Neuronal stem cell (in vitro differentiated cells): ENCODE measurements at places on chromosomes 7 and 10.

DNA sequence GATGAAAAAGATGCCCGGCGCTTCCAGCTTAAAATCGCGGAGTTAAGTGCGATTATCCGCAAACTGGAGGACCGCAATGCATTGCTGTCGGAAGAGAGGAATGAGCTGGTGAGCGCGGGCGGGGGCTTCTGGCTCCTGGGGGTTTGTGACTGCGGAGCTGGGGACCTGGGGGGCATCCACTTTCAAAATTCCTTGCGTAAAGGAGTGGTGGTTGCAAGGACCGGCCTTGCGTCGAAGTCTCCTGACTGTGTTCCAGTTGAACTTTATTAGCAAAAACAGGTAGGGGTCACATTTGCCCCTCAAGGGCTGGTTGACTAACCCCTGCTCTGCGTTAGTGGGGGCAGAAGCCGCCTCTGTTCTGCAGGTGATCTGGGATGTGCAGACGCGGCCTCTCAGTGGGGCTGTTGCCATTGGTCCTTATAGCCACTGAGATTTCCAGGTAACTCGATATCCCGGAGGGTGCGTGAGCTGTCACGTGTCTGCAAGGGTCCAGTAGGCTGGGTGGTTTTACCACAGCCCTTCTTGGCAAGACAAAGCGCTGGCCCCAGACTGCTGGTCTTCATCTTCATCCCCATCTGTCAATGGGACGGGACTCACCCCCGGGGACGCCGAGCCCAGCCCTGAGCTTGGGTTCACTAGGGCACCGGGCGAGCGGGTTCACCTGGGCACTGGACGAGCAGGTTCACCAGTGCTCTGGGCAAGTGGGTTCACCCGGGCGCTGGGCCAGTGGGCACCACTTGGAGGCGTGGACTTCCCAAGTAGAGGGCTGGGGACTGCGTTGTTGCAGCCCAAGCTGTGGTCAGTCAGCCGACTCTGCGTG is 51.5 kb upstream of the DPYSL4 start:
- DNase-seq, result no peak

GRCh38 chr7:136870866-136871487 is 2.5 kb downstream of the CHRM2 start:
- peak; percentile 23 for DNase-seq

DNA sequence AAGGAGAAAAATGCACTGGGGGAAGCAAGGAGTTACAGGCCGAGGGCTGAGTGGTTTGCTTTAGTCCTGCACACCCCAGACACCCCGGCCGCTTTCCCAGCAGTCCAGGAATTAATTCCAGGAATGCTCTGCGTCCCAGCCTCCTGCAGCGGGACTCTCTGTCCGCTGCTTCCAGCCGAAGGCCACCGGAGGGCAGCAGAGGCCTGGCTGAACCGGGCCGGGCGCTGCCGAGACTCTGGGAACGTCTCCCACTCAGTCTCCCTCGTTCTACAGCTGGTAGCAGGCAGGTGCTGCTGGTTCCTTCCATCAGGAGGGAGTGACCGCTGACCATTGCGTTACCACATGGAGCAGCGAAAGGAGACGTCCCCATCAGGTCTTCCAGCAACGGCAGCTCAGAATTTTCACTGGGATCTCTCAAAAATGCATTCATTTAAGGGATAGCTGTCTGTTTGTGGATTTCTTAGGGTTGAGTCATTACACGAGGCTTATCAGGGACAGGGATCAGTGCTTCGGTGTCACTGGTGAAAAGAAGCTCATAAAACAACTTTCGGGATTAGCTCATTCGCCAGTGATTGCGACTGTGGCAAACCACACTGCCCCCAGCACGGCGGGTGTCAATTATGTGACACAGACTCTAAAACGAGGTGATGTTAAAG is 24.9 kb upstream of the PITRM1 start:
- DNase-seq, result peak; percentile 67

- peak; percentile 26 for DNase-seq
These were observed 1358.9 kb upstream of the LRRTM3 start for GRCh38 chr10:65566906-65567305.

DNA sequence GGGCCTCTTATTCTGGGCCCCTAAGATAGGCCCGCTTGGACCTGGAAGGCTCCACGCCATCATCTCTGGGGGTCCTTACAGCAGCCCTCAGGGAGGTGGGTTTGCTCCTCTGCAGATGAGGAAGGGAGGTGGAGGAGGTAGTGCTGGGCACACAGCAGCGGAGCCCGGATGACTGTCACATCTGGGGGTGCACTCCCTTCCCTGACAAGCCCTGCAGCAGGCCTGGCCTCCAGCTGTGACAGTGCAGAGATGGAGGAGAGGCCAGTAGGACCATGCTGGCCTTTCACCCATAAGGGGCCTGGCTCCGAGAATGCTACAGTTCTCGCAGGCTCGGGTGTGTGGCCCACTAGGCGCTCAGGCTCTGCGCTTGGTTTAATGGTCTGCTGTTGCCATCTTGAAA is 9.2 kb downstream of the GDF2 start:
- no peak for DNase-seq

DNA sequence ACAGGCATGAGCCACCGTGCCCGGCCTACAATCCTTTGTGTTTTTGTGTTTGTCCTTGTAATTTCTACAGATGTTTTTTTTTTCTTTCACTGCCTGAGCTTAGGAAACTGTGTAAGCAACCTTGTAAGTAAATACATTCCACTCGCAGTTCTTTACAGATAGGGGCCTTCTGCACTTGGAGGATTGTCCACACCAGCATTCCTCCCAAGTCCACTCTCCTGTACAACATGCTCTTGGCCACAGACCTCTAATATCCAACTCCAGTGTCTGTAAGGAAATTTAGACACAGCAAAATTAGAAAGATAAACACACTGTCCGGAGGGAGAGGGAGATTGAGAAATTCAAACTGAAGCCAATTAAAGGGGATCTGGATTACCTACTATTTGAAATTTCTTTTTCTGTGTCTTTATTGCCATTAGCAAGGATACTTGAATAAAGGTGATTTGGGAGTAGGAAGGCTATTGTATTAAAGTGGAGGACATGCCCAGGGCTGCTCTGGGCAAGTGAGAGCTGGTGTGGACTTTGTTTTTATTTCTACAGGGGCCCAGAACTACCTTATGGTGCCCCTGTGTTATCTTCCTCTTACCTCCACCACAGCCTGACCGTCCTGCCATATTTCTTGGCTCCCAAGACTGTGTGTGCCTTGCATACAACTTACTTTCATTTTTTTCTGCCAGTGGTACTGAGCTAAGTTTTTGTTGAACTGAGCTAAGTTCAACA is 9.7 kb downstream of the MXI1 start:
- no peak for DNase-seq

GRCh38 chr10:106863549-106863948 is 301.0 kb downstream of the SORCS1 start:
- DNase-seq, result peak; percentile 1

- DNase-seq, result no peak
These were observed 185.0 kb downstream of the BICC1 start for GRCh38 chr10:58697691-58698090.

DNA sequence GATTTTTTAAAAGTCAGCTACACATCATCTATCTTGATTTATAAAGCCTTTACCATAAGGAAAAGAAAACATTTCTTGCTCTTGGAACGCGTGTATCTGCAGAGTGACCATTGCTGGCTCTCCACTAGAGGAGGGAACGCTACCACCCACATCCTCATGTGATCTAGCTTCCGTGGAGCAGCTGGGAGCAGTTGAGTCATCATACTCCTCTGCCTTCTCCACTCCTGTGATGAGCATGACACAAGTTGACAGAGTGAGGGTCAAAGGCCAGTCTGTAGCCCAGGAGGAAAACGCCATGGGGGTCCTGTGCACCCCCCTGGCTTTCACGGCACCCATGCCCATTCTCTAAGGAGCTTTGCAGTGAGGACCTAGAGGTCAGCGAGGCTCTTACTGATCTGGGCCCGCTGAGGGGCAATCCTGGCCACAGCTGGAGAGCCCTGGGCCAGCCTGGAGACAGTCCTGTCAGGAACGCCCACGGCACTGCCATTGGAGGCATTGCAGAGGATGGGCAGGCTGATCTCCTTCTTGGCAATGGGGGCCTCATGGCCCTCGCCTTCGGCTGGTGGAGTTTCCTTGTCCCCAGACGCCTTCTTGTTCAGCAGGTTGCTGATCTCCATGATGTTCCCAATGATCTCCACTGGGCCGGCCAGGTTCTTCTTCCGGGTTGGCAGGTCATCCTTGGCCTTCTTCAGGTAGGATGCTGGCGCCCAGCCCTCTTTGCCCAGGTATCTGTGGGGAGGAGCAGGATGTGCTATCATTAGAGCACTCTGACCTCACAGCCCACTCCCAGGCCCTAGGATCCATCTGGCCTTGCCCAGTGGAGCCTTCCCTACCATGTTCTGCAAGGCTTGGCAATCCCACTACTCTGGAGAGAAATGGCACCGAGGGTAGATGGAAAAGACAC is 119.2 kb downstream of the NEURL1 start:
- DNase-seq, result no peak

GRCh38 chr10:21975378-21975990 is 28.0 kb downstream of the DNAJC1 start:
- DNase-seq, result peak; percentile 27

- no peak for DNase-seq
These were observed 96.8 kb downstream of the CYTH3 start for GRCh38 chr7:6175645-6176044.

- no peak for DNase-seq
These were observed 136.1 kb downstream of the ICA1 start for GRCh38 chr7:8125680-8126444.

GRCh38 chr10:59708816-59709394 is 745 bp downstream of the SLC16A9 start:
- peak; percentile 21 for DNase-seq

DNA sequence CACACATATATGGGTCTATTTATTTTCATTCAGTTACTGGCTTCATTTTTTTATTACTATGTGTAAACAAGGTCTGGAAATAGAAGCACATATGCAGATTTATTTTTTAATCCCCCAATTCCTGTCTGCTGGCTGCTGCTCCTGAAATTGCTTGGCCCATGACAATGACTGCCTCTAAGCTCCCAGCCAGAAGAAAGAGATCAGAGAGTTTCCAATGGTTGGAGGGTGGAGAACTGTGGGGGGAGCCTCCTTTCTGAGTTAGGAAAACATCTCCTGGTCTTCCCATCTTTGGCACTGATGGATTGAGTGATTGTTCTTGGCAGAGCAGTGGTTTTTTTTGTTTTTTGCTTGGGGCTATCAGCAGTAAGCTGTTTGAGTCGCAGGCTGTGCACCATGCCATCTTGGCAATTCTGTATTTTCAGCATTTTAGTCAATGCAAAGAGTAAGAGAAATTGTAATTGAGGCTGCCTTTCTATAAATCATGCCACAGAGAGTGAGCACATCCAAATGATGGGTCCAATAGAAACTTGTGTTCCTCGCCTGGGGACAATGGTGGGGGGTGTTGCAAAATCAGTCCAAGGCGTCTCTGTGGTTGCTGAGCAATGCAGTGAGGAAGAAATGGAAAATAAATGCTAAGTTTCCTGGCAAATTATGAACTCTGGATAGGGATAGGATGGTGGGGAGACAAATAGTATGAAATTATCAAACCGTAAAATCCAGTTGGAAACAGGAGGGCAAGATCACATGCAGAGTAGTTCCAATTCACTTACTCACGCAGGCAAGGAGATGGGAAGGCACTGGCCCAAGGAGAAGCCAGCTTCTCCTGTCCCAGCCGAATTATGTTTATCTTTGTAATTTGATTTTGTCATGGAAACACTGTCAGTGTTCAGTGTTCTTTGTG is 382.4 kb downstream of the SORCS3 start:
- no peak for DNase-seq

GRCh38 chr10:78995987-78996791 is 72.6 kb upstream of the ZMIZ1 start:
- DNase-seq, result no peak

DNA sequence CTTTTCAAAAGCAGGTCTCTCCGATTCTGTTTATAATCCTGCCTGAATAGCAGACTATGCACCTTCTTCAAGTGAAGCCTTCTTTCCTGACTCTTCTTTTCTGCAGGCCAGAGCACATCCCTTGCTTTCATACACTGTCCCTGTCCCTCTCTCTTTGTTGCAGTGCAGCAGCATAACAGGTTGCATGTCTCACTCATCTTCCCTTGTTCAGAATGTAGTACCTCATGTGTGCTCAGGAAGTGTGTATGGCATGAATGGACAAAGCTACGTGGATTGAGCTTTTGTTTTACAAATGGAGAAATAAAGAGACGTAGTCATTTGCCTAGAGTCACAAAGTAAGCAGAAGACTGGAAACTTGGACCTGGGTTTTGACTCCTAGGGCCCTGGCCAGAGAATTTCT is 68.0 kb downstream of the PTPRZ1 start:
- no peak for DNase-seq

DNA sequence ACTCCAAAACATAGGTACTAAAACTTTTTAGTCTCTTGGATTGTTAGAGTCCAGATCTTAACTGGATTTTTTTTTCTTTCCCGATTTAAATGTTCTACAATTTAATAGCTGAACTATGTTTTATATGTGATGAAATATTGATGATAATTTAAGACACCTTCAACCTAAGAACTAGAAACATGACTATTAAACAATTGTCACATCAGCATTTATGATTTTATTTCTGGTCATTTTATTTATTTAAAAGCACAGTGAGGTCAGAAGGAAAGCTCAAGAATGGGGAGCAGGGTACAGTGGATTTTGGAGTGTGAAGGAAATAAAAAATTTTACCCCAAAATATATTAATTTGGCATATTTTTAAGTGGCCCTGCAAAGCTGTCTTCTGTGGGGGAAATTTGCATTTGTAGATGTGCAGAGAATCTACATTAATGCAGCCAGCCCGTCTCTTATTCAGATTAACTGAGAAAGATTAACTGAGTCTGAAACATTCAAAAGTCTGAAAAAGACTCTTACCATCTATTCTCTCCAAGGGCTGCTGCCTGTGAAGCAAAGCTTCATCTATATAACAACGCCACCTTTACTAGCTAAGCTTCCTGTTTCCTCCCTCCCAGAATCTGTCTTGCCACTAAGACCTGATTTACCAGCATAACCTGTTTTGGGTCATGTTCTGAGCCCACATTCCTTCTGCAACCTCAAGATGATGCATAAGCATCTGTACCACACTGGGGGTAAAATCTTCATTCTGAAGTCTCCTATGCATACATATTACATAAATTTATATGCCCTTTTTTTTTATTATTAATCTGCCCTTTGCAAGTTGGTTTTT is 86.4 kb downstream of the TMEM106B start:
- DNase-seq, result no peak

GRCh38 chr10:104577861-104578521 is 63.1 kb upstream of the SORCS3 start:
- no peak for DNase-seq

GRCh38 chr10:102538811-102539210 is 35.0 kb downstream of the SUFU start:
- no peak for DNase-seq

DNA sequence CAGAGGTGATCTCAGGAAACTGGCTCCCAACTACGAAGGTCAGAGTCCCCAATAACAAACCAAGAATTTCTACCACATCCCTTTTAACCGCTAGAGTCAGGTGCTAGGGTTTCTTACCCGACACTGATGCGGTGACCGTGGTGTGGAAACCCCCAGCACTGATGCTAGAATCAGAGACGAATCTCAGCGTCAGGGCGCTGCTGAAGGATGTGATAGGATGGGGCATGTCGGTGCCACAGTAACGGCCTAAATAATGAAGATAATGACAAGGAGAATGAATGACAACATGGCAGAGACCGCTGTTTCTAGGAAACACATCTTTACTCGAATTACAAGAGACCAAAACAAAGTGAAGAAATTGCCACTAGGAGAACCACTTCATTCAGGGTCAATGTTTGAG is 131.1 kb upstream of the RSU1 start:
- DNase-seq, result no peak

GRCh38 chr7:69908454-69908853 is 310.2 kb downstream of the AUTS2 start:
- DNase-seq, result no peak
